ENCODE measurements at places on chromosomes 2 and 18. TPM values are rescaled to one million over a fixed set of nuclear protein-coding genes. Genes with fewer than 3 reads are reported as not detected.

The HDAC4 gene
- total RNA-seq = 5.4 TPM

The NEU4 gene
- total RNA-seq = 5.4 TPM

The EFHD1 gene
- 13.9 TPM for total RNA-seq

The AGXT gene
- 1,548 TPM for total RNA-seq

All from liver (tissue), 10 donors.